HT1080 (cell line): ENCODE measurements at places on chromosomes 7 and 10.

- no peak for DNase-seq
These were observed 5.2 kb downstream of the CCNY start for GRCh38 chr10:35341521-35341920.

- DNase-seq = no peak
These were observed 117.0 kb downstream of the KBTBD2 start for GRCh38 chr7:32774541-32774951.

DNA sequence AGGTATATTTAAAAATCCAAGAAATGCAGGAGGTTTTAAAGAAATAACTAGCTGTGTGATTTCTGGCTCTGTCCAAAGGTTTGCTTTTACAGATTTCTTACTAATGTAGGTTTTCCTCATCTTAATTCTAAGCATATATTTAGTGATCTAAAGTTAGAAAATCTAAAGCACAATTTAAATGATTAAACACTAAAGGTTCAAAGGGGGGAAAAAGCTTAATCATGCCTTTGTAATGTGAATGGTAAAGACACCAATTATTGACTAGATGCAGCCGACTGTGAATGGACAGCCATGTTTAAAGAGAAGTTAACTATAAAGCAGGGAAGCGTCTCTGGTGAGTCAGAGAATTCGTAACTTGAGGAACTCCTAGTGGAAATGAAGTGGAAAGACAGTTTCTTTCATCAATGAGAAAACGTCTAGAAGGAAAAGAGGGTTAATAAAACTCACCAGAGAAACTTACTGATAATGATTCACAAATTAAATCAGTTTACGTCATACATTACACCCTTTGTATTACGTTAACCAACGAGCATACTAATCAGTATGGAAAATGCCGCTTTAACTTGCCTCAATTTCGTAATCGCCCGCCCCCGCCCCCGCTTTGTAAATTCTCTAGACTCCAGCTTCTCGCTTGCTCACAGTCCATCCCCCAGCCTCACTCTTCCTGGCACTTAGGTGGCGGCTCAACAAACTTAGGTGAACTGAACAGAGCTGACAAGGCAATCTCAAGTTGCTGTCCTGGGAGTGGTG, 1.1 kb upstream of the HBP1 start:
- peak; percentile 71 for DNase-seq

DNA sequence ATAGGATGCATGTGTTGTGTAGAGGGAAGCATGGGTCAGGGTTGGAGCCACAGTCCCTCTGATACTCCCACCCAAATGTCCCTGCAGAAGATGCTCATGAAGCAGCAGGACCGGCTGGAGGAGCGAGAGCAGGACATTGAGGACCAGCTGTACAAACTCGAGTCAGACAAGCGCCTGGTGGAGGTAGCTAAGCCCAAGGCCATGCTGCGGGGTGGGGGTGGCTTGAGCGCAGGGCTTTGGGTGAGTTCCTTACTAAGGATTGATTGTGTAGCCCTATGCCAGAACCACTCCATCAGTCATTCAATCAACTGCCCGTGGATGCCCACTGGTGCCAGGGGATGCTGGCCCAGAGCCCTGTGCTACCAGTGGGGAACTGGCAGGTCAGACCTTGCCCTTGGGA, 10.3 kb downstream of the TRIM8 start:
- no peak for DNase-seq

- DNase-seq = no peak
These were observed 10.3 kb downstream of the PODXL start for GRCh38 chr7:131546126-131546525.

- DNase-seq = peak; percentile 90
These were observed 135.7 kb upstream of the GDF10 start for GRCh38 chr10:47164126-47164799.

DNA sequence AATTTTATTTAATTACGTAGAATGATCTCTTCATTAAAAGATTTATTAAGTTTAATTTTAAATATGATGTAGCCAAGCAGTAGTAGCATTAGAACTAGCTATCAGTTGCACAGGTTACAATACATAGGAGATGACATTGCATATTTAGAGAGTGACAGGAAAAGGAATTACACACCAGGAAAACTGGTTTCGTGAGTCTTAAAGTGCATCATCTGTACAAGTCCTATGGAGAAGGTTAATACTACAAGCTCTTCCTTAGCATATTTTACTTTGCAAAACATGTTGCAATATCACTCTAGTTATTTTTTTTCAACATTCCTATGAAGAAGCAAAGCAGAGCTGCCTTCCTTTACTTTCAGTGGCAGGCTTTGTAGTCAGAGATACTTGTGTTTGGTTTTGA, 20.2 kb upstream of the SEM1 start:
- no peak for DNase-seq

- DNase-seq = no peak
These were observed 280.0 kb downstream of the CACNA2D1 start for GRCh38 chr7:82163586-82163985.

- DNase-seq = peak; percentile 75
These were observed 196.9 kb downstream of the GRID1 start for GRCh38 chr10:86169506-86170254.

DNA sequence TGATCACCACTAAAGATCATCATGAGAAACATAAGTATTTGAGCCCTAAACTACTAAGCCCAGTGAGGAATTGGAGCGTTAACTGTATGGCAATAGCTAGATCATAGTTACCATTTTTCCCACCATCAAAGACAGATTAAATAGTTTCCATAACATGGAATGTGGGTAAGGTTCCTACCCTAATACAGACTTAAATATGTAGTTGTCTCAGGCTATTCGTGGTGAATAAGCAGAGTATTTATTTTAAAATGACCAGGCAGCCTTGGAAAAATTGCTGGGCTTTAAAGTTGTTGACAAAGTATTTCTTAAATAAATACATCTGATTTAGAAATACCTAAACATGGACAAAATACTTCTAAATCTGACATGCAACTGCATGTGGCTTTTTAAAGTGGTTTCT, 106.8 kb downstream of the NT5C2 start:
- no peak for DNase-seq

DNA sequence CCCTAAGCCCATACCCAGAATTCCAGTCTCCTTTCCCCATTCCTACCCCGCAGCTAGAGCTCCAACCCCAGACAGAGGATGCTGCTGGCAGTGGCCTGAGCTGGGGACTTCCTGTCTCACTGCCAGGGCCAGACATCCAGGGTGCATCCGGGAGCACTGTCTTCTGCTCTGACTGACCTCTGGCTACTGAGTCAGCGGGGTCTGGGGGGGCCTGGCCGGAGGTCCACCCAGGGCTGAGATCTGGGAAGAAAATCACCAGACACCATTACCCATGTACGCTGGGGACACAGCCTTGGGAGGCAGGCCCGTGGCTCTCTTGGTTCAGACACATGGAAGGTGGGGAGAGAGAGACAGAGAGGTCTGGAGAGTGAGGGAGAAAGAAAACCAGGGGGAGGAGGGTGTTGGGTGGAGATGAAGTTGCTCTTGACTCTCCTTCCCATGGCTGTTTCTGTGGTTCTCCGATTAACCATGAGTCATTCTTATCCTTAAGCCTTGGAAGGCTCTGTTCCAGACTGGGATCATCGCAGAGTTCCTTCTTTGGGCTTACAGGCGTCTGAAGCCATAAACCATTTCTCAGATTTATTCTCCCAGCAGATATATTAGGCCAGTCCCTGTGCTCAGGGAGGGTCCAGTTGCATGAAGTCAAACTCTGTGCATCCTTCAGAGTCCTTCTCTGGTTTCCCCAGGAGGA, 23.6 kb downstream of the TSPAN15 start:
- peak; percentile 94 for DNase-seq

- no peak for DNase-seq
These were observed 1122.2 kb upstream of the CELF2 start for GRCh38 chr10:9895453-9895852.

- DNase-seq = no peak
These were observed 246.8 kb downstream of the TNS3 start for GRCh38 chr7:47335071-47335470.

- DNase-seq = no peak
These were observed 143.9 kb downstream of the SH3PXD2A start for GRCh38 chr10:103711351-103711994.

DNA sequence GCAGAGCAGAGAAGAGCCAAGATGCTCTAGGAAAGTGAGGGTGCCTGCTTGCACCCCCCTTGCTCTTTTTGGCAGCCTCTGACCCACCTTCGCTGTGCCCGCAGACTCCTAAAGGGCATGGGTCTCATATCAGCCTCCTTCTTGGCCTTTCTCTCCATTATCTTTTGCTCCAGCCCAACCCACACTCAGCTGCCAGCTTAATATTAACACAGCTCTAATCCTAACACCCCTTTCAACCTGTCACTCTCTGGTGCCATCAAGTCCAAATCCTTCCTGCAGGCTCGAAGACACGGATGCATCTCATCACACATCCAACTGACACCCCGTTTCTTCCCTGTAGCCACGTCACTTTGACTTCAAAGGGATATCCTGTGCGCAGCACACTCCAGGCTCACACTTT, 171.6 kb upstream of the AUTS2 start:
- no peak for DNase-seq

DNA sequence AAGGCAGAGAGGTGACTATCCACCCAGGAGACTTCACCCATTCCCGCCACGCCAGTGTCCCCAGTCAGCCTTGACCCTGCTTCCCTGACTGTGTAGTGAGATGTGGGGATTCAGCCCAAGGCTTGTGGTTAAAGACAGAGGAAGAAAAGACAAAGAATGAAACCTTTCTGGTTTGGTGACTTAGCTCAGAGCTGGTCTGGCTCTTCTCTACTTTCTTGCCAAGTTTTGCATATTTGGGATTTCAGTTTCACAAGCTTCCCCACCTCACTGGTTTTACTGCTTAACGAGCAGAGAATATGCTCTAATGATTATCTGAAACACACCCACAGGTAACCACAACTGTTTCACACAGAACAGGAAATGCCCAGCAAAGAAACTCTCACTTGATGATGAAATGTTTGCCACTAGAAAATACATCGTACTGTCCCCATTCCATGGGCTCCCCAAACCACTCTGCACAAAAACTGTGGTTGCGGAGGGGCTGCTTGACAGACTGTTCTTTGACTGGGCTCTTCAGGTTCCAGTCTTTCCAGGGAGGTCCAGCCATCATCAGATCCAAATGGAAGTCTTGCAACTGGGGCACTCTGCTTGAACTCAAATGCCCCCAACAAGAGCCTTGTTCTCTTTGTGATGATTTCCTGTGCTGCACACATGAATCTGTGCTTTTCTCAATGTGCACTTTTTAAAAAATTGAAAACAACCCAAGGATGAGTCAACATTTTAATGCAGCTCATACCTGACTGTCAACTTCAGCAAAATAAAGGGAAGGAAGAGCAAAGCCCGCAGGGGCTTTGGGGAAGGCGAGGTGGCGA, 95.5 kb downstream of the CTBP2 start:
- DNase-seq = peak; percentile 49

DNA sequence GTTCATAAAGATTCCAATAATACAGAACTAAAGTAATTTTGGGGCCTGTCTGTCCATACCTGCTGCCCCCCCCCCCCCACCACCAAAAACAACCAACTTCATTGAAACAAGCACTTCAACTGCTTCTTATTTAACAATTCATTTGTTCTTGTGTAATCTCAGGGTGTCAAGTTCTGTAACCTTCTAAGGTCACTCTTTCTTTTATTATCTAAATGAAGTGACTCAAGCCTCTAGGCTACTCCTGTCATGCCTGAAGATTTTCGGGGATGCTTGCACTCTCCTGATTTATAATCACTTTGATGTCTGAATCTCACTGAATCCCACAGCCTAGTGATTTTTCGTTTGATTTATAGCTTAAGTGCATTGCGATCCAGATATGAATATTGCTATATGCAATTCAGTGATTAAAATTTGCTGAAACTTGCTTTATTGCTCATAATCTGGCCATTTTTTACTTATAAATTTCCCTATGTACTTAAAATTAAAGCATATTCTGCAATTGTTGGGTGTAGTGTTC, 27.2 kb downstream of the GARIN1A start:
- DNase-seq = no peak
